ENCODE measurements at places on chromosomes 2 and 18. TPM values are rescaled to one million over a fixed set of nuclear protein-coding genes. Genes with fewer than 3 reads are reported as not detected.

GRCh38 chr18:79425569-79425886 lies 29.8 kb downstream of the NFATC1 start:
- ATAC-seq: no peak

- ATAC-seq: peak; percentile 56
Measured at GRCh38 chr2:45275242-45275805, 266.1 kb upstream of the SIX2 start.

GRCh38 chr2:43139996-43140621 lies 86.3 kb downstream of the ZFP36L2 start:
- ATAC-seq: no peak

DNA sequence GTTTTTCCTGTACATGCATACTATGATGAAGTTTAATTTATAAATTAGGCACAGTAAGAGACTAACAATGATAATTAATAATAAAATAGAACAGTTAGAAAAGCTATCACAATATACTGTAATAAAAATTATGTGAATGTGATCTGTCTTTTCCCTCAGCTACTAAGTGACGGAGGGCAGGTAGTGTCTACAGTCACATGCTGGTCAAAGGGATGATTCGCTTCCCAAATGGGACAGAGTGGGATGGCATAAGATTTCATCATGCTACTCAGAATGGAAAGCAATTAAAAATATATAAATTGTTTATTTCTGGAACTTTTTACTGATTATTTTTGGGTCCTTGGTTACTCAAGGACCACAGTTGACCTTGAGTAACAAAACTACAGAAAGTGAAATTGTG lies 71.5 kb downstream of the DAW1 start:
- peak; percentile 61 for ATAC-seq

GRCh38 chr2:145484448-145485097 lies 964.7 kb upstream of the ZEB2 start:
- peak; percentile 100 for ATAC-seq

DNA sequence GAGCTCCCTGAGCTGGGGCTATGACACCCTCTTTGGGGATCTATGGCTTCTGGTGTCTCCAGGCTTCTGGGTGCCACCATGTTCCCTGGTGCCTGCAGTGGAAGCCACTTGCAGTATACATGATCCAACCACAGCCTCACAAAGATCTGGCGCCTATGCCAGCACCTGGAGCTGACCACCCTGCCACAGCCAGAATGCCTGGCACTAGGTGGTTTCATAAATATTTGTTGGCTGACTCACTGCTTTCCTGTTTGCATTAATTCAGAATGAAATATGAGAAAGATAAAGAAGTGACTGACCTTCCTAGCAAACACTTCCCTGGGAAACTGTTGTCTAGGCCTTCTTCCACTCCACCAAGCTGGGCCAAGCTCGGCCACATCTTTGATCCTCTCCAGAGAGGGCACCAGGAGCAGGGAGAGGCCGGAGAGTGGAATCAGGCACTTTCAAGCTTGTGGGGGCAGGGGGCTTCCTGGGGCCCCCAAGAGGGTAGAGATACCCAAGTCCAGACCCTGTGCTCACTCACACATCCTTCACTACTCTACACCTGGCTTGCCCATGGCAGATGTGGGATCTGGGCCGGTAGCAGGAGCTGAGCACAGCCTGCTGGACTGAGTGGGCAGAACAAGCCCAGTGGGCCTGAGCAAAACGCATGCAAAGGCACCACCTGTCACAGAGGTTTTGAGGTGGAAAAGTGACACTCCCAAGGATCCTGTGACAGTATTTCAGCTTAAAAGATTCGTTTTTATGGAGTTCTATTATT lies 565.7 kb downstream of the SLC4A3 start:
- no peak for ATAC-seq

DNA sequence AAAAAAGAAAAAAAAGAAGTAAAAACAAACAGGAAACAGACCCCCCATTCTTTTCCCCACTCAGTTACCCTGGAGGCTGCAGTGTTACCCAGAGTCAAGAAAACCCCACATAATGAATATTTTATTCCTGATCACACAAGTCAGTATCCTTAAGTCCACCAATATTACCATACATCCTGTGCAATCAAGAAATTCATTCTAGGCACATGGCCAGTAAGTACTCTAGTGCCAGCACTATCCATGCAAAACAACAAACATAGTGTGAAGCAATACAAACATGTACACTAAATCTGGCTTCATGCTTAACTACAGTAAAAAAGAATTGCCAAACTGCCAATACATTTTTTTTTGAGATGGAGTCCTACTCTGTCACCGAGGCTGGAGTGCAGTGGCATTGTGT lies 111.6 kb downstream of the FAM168B start:
- ATAC-seq: no peak

- no peak for ATAC-seq
Measured at GRCh38 chr2:104502901-104503300, 351.0 kb upstream of the POU3F3 start.

DNA sequence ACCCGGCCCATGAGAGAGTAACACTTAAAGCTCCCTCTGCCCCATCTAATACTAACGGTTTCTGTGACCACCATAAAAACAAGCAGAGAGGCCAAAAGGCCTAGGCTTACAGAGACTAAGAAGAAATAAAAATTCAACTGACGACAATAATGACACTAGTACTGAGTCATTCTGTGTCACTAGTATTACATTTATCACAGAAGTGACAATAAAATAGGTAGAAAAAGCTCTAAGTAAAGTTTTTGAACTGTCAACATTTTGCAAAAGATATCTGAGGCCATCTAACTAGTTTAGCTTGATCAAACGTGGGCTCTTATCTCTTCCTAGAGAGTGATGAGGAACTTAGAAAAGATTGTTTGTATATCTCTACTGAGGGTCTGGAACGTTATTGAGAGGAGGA lies 35.6 kb downstream of the AP1S3 start:
- ATAC-seq: no peak

DNA sequence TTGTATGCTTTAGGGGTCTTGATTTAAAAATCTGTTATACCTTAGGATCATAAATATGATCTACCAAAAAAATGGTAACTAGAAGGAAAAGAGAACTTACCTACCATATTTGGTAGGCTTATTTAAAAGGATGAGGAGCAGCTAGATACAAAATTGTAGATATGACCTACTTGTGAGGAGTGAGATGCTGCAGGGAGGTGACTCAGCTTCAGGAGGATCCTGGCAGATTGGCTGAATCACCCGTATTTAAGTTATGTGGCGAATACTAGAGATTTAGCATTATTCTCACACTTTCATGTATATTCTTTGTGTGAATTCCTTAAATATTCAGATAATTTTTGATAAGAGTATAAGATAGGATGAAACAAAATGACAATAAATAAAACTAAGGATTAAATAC lies 657.3 kb upstream of the LINC00305 start:
- no peak for ATAC-seq

GRCh38 chr18:44602380-44602779 lies 78.3 kb upstream of the SETBP1 start:
- ATAC-seq: no peak

- no peak for ATAC-seq
Measured at GRCh38 chr2:41111836-41112627, 660.1 kb upstream of the SLC8A1 start.

GRCh38 chr2:219250049-219250781 lies 2.8 kb upstream of the TUBA4B start:
- no peak for ATAC-seq

- ATAC-seq: no peak
Measured at GRCh38 chr2:10417551-10418335, 30.4 kb downstream of the ODC1 start.

LCT gene
- total RNA-seq: 0.15 TPM

CXCR1 gene
- total RNA-seq: 0.28 TPM

POTEF gene
- 0.05 TPM for total RNA-seq

GPR75 gene
- 1.4 TPM for total RNA-seq

FBXO48 gene
- 0.88 TPM for total RNA-seq
